ENCODE measurements at places on chromosomes 6 and 20.

GRCh38 chr6:16818992-16819626 is 57.8 kb upstream of the ATXN1 start:
- no peak for DNase-seq

DNA sequence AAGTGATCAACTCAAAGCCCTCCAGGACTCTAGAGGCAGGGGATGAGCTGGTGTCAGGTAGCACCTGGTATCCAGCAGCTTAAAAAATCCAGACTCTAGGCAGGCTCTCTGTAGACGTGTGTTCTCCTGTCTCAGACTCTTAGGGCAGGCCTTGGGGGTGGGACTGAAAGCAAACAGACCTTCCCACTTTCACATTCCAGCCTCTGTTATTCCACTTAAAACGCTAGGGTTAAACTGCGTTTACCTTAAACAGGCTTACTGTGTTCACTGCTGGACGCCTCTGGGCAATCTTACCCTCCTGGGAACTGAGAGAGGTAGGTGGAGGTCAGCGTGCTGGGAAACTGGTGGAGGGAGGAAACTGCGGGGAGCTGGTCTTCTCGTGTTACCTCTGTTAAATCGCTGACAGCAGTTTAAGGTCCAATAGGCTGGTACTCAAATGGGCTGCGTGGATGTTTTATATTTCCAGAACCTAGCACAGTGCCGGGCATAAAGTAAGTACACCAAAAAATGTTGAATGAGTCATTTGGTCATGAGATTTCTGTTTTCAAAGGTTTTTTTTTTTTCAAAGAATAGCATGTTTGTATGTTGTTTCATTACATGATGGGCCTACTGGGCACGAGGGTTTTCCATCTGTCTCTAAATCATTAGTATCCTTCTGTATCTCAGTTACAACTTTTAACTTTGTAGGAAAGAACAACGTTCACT is at the start of gene GCNT2:
Gene GCNT2, plus strand, starts transcription at position 248 of the 705 bp plus-strand sequence. CDS start 7,561 bp downstream, outside the sequence.
- no peak for DNase-seq

DNA sequence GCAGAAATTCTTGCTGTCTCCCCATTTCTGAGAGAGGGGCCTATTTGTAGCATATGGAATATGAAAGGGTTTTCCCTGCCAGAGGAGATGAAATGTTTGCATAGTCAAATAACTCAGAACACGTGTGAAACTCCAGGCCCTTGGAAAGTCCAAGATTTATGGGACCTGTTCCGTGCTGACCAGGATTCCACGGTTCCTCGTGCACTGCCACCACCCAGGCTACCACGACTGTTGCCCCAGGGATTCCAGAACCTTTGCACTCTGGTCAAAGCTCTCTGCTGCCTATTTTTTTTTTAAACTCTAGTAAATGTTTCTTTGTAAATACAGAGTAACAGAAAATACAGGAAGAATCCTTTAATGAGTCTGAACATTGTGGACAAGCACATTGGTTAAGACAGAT is 35.0 kb downstream of the MYLK4 start:
- DNase-seq, result no peak

DNA sequence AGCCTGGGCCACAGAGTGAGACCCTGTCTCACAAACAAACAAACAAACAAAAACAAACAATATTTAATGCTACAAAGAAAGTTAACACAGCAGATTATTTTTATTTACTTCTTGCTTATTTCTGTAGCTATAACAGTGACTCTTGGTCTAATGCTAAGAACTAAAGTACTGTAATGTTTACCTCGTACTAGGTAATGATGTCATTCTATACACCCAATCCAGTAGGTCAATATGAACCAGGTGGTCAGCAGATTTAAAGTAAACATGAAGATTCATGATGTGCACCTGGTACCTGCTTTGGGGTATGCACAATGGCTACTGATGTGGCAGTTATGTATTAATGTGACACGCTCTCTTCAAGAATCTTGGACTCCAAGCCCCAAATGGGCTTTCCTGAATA is 36.6 kb upstream of the CARMIL1 start:
- DNase-seq, result no peak

DNA sequence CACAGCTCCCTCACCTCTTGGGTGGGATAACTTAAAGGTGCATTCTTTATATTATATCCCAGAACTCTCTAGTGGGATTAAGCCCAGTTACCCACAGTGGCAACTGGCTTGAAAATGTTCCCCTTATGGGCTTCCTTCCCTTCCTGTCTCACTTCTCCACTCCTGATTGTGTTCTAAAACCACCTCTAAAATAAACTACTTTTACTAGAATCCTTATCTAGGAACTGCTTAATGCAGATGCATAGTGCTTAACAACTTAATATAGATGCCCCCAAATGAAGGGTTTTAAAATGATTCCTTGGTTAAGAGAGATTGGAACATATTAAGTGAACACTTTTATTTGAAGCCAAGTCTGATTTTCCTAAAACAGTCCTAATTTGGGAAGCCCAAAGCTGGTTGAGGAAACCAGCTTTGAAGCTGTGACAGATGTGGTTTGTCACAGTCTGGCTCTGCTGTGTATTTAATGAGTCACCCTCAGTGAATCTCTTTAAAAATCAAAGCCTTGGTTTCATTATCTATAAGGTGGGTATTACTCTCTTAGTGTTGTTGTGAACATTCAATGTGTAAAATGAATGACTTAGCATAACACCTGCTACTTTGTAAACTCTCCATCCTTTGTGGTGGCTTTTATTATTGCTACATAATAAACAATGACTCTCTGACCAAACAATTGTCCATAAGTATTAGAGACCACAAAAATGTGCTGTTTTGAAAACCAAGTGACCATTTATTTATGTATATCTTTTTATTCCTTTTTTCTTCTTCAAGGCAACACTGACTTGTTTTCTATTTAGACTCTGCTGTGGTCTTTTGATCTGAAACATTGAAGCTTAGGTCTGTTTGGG is 24.4 kb downstream of the PLCB1 start:
- DNase-seq, result no peak

DNA sequence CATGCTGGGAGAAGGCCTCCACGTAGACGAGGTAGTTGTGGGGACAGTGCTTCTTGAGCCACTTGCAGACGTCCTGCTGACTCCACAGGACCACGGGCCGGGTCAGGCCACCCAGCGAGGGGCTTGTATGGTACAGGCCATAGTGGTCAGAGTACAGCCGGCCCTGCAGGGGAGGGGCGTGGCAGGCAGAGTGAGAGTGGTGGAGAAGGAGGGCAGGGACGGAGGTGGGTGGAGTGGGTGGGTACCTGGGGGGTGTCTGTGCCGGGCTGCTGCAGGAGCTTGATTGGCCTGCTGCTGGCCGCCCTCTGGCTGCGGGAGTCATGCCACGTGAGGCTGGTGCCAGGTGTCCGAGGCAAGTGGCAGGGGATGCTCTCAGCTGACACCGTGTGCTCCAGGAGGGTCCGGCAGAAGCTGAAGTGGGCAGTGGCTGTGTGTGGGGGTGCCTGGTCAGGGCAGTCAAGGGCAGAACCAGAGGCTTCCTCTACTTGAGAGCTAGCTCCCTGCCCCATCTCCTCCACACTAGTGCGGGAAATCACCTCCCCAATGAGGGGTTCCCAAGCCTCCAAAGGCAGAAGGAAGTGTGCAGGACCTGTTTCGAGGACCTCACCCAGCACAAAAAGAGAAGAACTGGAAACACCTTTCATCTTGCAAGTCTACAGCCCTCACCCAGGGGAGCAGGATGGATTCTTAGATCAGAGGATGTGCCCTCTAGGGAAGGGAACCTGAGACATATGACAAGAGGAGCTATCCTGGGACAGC is 2.3 kb downstream of the SAMD10 start:
- DNase-seq, result no peak

DNA sequence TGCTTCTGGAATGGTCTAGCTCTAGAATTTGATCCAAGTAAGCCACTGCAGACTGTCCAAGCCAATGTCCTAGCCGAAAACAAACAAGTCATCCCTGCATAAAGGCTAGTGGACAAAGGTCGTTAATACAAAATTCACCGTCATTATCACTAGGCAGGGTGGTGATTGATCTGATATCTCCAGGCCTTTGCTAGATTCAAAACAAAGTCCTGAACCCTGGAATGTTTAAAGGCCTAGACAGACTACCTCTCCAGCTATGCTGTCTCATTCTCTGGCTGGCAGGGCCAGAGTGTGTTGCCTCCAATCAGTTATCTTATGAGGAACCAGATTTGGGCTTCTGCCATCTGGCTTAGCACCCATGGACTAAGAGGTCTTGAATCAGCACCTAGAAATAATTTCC is 38.3 kb downstream of the MAP7 start:
- DNase-seq, result no peak

GRCh38 chr6:36929607-36930006 is 24.9 kb upstream of the PI16 start:
- no peak for DNase-seq

- no peak for DNase-seq
Measured at GRCh38 chr6:55174211-55175026, at the start of gene HCRTR2. Gene HCRTR2, plus strand, starts transcription at chr6:55174515. Its CDS starts 73 bp downstream, at chr6:55174588.

DNA sequence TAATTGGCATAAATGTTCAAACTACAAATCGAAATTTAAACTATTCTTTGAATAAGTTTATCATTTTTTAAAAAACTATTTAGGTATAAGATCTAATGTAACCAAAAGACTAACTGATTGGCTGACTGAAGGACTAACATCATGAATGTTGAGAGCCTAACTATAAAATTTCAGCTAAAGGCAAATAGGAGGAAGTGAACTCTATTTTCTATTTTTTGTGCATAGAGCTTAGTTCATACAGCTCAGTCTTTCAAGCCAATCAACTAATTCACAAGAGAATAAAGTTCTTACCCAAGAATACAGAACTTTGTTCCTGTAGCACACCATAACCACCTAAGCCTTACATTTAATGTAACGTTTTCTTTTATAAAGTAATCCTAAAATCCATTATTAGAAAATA is 46.3 kb upstream of the STXBP5 start:
- no peak for DNase-seq

All from activated CD4-positive, CD25-positive, alpha-beta regulatory T cell treated with anti-CD3 and anti-CD28 coated beads, Interleukin-2, amount 50 U/mL, for 16 hours (primary cell).